ENCODE measurements at places on chromosomes 4 and X.
A peak's percentile ranks its signal among the peaks of the same experiment; 100 is the strongest.

DNA sequence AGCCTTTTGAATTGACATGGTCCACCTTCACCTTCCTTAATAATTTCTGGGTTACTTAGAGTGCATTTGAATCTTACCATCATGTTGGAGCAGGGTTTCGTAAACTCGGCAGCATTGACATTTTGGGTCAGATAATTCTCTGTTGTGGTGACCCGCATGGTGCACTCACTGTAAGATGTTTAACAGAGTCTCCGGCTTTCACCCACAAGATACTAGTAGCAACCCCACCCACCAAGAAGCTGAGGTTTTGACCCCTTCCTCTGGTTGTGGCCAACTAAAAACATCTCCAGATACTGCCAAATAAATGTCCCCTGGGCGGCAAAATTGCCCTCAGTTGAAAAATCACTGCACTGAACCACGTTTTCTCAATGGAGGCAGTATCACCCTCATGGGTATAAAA, 62.7 kb downstream of the CHST7 start:
- DNase-seq = no peak

DNA sequence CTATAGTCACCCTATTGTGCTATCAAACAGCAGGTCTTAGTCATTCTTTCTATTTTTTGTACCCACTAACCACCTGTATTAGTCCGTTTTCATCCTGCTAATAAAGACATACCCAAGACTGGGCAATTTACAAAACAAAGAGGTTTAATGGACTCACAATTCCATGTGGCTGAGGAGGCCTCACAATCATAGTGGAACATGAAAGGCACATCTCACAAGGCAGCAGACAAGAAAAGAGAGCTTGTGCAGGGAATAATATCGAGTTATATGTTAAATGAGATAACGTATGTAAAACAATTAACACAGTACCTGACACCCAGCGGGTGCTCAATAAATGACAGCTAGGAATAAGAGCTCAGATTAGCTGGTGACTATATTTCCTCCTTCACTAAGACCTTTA, 88.1 kb upstream of the WDR44 start:
- no peak for DNase-seq

GRCh38 chr4:8328456-8328855, 58.9 kb downstream of the HTRA3 start:
- no peak for DNase-seq

- DNase-seq = peak; percentile 53
These were observed 13.1 kb upstream of the ACOT9 start for GRCh38 chrX:23756165-23756564.

DNA sequence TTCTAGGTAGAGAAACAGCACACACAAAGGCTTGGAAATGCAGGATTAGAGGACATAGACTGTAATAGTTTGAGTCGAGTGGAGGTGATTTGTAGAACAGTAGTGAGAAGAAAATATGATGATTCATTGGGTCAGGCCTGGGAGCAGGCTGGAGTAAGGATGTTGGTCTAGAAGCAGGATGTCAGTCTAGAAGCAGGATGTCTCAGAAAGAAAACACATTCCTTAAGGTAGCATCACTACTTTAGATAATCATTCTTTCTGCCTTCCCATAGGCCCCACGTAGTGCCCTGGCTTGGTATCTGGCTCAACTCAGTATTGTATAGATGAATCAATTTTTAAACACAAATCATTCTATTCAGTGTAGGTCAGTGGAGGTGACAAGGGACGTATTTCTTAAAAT, 11.2 kb upstream of the DACH2 start:
- DNase-seq = no peak

- DNase-seq = no peak
These were observed 31.6 kb downstream of the IQCM start for GRCh38 chr4:149784018-149784417.

GRCh38 chr4:106614441-106614840, 245.9 kb upstream of the GIMD1 start:
- DNase-seq = no peak

DNA sequence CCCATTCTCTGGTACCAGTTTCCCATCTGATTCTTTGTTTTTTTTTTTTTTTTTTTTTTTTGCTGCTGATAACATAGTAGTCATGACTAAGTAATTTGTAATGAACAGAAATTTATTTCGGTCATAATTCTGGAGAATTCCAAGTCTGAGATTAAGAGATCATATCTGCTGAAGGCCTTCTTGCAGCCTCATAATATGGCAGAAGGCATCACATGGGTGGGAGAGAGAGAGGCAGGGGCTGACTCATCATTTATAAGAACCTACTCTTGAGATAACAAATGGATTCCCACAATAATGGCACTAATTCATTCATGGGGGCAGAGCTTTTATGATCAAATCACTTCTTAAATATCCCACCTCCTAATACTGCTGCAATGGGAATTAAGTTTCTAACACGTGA, 1034.3 kb downstream of the STIM2 start:
- no peak for DNase-seq

DNA sequence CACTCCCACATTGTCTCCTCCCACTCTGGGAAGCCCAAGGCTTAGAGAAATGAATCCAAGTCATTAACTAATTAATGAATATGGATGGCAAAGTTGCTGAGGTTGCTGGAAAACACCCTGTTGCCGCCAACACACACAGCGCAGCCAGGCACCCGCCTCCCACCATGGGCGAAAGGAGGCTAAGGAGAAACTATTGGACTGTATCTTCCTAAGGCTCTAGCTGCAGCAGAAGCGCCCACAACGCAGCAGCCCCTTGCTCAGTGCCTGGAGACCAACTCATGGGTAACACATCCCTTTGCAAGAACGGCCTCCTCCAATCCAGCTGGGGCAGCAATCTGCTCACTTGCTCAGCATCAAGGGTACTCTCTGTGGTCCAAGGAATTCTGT, 34.2 kb downstream of the TSC22D3 start:
- no peak for DNase-seq

DNA sequence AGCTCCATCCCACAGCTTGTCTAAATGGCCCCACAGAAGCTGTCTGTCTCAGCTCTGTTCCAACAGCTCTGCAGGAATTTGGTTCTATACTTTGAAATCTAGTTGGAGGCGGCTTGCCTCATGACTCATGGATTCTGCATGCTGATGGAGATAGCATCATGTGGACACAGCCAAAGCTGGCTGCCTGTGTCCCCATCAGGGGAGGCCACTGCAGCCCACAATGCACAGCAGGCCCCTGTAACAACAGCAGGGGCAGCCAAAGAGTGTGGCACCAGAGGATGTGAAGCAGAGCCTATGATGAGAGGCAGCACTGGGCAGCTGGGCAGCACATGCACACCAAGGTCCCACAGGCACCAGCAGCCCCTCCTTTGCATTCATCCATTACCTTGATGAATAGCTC, 67.2 kb downstream of the DCAF12L1 start:
- DNase-seq = no peak

DNA sequence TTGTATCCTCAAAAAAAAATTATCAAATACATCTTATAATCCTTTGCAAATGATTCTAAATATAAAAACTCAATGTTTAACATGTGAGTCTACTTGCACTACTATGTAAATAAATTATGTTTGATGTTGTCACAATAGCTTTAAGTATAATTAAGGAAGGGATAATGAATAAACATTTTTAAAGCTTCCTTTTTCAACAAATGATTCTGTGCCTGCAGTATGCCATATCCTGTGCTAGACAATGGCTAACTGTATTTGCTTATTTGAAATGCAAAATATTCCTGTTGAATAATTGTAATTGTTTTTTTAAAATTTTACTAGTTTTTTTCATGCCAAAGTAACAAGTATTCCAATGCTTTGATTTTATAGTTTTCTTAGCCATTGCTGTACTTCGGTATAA, 59.0 kb upstream of the NDUFC1 start:
- DNase-seq = no peak

- DNase-seq = no peak
These were observed 51.5 kb upstream of the GPR78 start for GRCh38 chr4:8528713-8529112.

DNA sequence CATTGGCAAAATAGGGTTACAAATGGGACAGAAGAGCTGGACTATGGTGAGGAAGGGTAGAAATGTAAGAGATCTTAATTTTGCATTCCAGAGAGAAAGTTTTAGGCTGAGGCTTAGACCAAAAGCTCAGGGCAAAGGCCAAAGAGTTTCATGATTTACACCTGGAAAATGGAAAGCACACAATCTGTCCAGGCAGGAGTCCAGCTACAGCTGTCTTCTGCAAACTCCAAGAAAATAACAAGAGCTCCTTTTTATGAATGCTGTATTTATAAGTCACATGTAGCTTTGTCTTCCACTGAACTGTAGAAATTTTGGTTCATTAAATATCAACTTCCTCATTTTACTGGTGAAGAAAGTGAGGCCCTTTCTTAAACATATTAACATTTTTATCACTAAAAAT, 288.0 kb upstream of the ATOH1 start:
- DNase-seq = no peak

- peak; percentile 22 for DNase-seq
These were observed 80.6 kb downstream of the PBDC1 start for GRCh38 chrX:76253432-76253831.

DNA sequence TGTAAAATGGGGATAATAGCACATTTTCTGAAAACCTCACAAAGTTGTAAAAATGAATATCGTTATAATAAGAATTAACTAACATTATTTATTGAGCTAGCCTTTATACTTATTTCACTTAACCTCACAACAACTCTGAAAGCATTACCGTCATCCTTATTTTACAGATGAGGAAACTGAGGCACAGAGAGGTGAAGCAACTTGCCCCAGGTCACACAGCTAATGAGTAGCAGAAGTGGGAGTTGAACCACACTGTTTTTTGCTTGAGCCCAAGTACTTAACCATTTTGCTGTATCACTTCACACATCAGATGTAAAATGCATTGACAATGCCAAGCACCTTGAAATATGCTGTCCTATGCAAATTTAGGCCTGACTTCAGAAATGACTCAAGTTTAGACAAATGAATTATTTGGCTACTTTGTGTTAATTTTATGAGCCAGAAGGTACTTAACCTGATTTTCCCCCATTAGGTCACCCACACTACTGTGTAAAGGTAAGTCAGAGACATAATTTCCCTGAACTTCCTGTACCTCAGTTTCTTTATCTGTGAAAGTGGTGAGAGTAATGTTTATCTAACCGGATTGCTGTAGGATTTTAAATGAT, 23.1 kb downstream of the CD40LG start:
- DNase-seq = no peak

DNA sequence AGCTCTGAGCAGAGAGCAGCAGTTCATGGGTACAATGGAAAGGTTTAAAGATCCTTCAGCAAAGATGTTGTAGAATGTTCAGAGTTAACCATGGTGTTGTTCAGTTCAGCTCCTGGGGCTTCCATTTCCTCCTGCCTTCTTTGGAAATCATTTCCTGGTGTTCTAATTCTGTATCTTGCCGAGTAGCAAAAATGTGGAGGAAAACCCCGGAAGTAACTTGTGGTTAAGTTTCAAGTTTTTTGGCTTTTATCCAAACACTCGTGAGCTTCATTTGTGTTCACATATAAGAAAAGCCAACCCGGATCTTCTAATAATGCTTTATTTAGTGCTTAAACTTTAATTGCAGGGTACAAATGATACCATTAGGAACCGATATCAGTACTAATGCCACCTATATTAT, 33.6 kb upstream of the ARX start:
- no peak for DNase-seq

DNA sequence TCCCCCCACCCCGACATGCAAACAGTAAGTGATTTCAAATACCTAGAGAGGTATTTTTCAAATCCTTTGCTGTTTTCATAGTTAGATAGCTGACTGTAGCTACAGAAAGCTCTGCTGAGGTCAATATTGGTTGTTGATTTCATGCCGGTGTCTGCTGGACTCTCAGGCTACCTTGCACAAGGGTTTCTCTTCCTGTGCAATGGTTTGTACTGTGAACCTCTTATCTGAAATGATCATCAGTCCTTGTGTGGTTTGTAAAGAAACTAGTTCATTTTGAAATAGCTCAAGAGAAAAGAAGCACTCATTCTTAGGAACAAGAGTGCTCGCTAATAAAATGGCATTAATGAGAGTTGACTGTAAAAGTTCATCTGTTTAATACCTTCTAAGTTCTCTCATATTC, 2.1 kb downstream of the MTM1 start:
- DNase-seq = no peak

- no peak for DNase-seq
These were observed 9.3 kb downstream of the SPATA4 start for GRCh38 chr4:176186067-176186466.

- DNase-seq = no peak
These were observed 198.5 kb upstream of the FAM241A start for GRCh38 chr4:111946800-111947199.

DNA sequence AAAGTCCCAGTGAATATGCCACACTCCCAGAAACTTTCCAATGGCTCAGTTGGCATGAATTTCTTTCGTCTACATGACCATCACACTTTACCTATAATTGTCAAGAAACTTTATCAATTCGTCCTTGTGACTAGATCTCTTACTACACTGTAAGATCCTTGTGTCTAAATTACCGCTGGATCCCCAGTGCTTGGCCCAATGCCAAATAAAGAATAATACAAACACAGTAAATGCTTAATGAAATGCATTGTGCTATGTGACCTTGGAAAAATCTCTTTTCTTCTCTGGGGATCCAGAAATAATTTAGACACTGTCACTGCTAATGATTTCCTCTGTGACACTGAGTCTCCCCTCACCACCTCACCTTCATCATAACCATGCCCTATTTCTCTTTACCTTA, 137.9 kb downstream of the VSIG4 start:
- DNase-seq = no peak

GRCh38 chrX:152259150-152259549, 120.8 kb upstream of the MAGEA10 start:
- no peak for DNase-seq

- no peak for DNase-seq
These were observed 43.1 kb upstream of the PPARGC1A start for GRCh38 chr4:23932901-23933308.

GRCh38 chr4:8897251-8898167, 25.9 kb upstream of the HMX1 start:
- DNase-seq = no peak

- DNase-seq = no peak
These were observed 136.6 kb downstream of the FBXW7 start for GRCh38 chr4:152399246-152399645.

- DNase-seq = no peak
These were observed 114.8 kb downstream of the FANCB start for GRCh38 chrX:14758029-14758491.

GRCh38 chrX:47687263-47687662, 28.3 kb upstream of the UXT start:
- no peak for DNase-seq

GRCh38 chr4:68359508-68359907, 9.6 kb upstream of the YTHDC1 start:
- no peak for DNase-seq

- DNase-seq = no peak
These were observed 17.6 kb upstream of the CXCL5 start for GRCh38 chr4:74016068-74016467.

DNA sequence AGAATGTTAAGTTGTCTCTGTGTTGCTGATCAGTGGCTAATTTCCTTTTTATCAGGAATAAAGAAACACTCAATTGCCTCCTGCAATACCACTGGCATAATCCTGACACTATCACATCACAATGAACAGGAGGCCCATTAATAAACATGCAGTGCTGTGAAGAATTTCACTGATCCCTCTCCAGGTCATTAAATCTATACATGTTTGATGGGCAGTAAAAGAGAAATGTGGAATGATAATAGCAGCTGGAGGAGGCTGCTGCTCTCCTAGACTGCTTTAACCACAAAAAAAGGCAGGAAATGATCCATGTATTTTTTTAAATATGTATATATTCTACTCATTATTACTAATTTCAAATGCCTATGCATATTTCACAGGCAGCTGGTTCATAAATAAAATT, 202.1 kb downstream of the CENPC start:
- DNase-seq = no peak
